NCI-H1092 treated with DMSO at 0.1 percent for 48 hours (cell line): ENCODE measurements at places on chromosomes 12 and 14.
A peak's percentile ranks its signal among the peaks of the same experiment; 100 is the strongest.

- DNase-seq = no peak
Observed at GRCh38 chr12:92582893-92583292, 119.9 kb upstream of the PLEKHG7 start.

GRCh38 chr14:90816681-90817436 lies 629 bp upstream of the TTC7B start:
- no peak for DNase-seq

- DNase-seq = no peak
Observed at GRCh38 chr12:76591476-76591875, 31.9 kb upstream of the OSBPL8 start.

- no peak for DNase-seq
Observed at GRCh38 chr12:75447691-75448393, 32.7 kb upstream of the GLIPR1 start.

- DNase-seq = peak; percentile 48
Observed at GRCh38 chr12:22709292-22709691, 84.3 kb downstream of the ETNK1 start.

DNA sequence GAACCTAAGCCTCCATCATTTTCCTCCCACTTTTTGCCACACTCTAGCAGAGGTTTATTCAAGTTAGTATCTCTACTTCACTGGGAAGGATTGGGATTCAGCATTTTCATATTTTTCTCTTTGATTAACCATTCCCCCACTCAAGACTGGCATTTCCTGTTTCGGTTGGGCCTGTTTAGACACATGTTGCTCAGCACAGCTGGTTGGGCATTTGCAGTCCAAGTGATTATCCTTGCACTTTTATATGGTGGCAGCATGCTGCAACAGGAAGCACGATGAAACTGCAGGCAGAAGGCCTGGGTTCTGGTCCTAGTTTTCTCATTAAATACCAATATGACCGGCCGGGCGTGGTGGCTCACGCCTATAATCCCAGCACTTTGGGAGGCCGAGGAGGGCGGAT lies 182.9 kb upstream of the GRIN2B start:
- no peak for DNase-seq

GRCh38 chr12:47033789-47034555 lies 45.4 kb upstream of the PCED1B start:
- DNase-seq = no peak
